Stimulated activated CD4-positive, alpha-beta T cell treated with anti-CD3 and anti-CD28 coated beads, Interleukin-1b, Interleukin-23, amount 100 ng/mL, for 4 hours (primary cell): ENCODE measurements at places on chromosomes 5 and 9.

DNA sequence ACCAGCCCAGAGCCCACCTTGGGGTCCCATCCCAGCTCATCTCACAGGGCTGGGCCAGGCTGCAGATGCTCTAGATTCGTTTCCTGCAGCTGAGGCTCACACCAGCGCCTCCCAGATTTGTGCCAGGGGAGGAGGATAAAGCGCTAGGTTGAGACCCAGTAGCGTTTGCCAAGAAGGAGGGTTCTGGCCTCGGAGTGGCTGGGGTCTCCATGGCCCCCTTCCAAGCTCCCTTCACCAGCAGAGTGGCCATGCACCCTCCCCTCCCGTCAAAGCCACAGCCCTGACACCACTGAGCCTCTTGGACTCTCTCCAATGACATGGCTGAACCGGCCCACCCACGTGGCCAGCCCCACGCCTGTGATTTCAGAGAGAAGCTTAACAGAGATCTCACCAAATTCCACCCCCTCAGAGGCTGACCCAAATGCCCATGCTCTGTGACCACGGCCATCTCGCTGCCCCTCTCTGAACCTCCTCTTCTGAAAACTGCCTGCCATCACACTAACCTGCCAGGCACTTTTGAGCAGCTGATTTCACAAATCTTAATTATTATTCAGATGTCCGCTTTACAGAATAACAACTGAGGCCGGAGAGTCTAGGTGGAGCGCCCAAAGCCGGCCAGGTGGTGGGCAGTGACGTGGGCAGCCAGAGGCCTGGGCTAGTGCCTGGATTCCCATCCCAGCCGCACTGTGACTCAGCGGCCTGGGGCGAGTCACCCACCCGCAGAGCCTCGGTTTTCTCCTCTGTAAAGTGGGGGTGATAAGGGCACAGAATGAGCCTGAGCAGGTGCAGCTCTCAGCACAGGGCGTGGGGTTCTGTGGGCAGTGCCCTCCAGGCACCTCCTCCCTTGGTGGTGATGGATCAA, 155.7 kb downstream of the C9orf50 start:
- DNase-seq: no peak

GRCh38 chr9:16726718-16727451, 143.6 kb downstream of the BNC2 start:
- no peak for DNase-seq

- DNase-seq: no peak
These were observed 53.0 kb downstream of the ZNF354C start for GRCh38 chr5:179113143-179113530.

GRCh38 chr5:139644646-139645429, 3.3 kb upstream of the CXXC5 start:
- DNase-seq: no peak

DNA sequence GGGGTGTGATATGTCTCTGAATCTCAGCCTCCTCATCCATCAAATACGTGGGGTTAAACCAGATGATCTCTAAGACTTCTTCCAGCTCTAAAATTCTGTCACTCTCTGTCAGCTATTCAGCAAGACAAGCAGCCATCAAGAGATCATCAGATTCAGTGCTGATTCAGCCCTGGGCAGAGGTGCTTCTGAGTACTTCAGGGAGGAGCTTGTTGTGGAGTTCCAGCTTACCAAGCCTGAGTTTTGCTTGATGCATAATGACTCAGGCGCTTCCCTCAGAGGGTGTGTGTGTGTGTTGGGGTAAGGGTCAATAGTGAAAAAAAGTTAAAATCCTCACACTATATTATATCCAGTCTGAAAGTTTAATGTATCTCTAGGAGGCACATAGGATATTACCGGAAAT, 29.6 kb upstream of the TAF1L start:
- DNase-seq: no peak

GRCh38 chr5:60703944-60704343, 4.0 kb upstream of the DEPDC1B start:
- no peak for DNase-seq

- DNase-seq: no peak
These were observed 111.8 kb downstream of the EFNA5 start for GRCh38 chr5:107558823-107559375.

- no peak for DNase-seq
These were observed 215.6 kb downstream of the TLE1 start for GRCh38 chr9:81473708-81474107.

DNA sequence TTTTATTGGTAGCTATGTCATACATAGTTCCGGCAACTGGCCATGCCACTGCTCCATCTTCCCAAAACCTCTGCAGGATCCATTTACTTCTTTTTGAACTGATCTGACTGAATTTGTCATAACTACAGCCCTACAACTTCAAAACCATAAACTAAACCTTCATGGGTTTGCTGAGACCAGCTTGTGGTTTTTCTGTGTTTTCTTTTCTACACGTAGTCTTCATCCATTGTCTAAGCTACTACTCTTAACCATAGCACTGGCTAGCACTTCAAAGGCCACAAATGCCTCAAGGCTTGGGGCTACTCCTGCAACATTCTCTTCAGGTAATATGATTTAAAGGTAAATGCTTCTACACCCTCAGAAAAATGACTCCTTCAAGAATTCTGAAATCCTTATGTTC, 9.0 kb upstream of the KIF2A start:
- DNase-seq: no peak

DNA sequence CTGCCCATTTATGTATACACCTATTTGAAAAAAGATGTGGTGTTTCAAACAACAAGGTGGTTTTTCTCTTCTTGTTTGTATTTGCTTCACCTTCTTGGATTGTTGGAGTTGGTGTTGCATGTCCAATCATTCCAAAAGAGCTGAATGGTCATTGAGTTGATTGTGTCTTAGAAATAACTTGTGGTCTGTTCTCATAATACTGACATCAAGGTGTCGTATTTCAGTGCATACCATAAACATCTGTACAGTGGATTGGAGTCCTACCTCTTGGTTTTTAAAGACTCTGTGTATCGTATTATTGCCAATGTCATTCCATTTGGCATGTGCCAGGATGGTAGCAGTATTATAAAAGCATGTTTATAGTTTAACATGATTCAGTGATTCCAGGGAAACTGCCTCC, 73.2 kb downstream of the TRIO start:
- DNase-seq: no peak

DNA sequence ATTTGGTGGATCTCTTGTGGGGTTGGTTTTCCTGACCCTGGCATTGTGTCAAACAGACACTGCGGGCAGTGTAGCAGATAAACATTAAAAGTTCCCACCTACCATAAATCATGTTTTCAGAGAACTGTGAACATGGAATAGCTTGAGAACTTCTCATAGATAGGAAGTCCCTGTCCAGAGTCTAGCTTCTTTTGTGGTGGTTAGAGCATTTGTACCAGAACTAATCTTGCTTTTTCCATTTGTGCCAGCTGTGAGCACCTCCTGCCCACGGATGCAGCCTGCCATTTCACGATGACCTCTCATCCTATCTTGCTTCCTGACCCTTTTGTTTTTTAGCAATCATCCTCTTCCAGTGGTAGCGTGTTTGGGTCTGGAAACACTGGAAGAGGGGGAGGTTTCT, 61.4 kb downstream of the FAM78A start:
- no peak for DNase-seq

DNA sequence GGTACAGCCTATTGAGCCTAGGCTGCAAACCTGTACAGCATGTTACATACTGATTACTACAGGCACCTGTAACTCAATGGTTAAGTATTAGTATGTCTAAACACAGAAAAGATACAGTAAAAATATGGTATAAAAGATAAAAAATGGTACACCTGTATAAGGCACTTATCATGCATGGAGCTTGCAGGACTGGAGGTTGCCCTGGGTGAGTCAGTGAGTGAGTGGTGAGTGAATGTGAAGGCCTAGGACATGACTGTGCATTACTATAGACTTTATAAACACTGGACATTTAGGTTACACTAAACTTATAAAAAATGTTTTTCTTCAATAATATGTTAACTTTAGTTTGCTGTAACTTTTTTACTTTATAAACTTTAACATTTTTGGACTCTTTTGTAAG, 171.3 kb downstream of the SLC28A3 start:
- DNase-seq: no peak

- no peak for DNase-seq
These were observed 50.7 kb upstream of the ARL15 start for GRCh38 chr5:54360925-54361662.

GRCh38 chr9:93654351-93654961, 78.1 kb downstream of the PHF2 start:
- DNase-seq: no peak

- DNase-seq: no peak
These were observed 11.6 kb downstream of the FANCC start for GRCh38 chr9:95305770-95306492.

DNA sequence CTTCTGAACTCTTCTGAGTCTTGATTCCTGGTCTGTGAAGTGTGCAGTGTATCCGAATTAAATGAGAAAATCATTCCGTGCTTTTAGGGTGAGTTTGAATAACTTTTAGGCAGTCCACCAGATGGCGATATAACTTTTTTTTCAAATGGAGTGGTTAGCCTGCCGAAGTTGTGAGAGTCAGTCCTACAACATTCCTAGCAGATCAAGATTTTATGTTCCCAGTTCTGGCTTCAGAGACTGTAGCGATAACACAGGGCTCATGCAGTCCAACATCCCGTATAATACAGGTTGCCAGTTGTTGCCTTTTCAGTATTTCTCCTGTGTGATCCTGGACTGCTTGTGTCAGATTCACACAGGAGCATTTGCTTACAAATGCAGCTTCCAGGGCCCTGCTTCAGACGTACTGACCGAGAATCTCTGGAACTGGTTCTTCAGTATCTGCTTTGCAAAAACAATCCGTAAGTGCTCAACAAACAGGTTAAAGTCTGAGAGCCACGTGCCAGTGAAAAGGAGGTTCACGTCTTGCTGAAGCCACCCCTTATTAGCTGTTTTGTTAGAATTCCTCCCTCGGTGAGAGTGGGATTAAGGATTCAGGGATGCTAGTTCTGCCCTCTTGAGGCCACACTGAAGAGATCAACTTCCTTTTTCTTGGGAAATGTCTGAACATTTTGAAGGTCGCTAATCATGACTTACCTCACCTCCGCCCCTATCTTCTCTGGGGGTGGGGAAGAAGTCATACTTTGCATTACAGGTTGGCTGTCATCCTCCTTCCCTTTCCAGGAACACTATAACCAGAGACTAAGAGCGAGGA, 22.8 kb downstream of the SMIM3 start:
- no peak for DNase-seq

GRCh38 chr9:112408275-112408674, 28.4 kb downstream of the HSDL2 start:
- no peak for DNase-seq

GRCh38 chr5:59798862-59799667, 94.5 kb downstream of the PDE4D start:
- no peak for DNase-seq

GRCh38 chr9:100281066-100281465, 71.7 kb downstream of the TEX10 start:
- no peak for DNase-seq

DNA sequence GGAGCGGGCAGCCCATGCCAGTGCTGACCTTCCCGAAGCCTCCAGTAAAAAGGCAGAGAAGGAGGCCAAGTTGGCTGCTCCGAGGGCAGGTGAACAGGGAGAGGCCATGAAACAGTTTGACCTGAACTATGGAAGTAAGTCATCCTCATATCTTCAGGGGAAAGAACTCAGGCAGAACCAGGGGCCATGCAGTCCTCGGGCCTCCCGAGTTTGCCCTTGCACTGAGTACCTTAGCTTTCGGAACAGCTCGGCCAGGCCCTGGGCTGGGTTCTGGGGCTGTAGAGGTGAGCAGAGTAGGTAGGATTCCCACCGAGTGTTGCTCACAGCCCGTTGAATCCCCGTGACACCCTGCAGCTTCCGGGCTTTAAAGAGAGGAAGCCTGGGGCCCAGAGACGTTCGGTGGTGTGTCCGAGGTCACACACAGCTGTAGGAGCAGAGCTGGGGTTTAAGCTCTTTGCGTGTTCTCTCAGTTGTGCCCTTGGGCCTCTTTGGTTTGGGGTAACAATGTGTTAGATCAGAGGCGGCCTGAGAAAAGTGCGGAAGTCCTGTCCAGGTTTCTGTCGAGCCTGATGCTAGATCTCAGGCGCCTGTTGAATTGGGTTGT, 24.8 kb upstream of the POMT1 start:
- no peak for DNase-seq

GRCh38 chr5:126454081-126454480, 30.9 kb downstream of the GRAMD2B start:
- no peak for DNase-seq

- DNase-seq: no peak
These were observed 195.7 kb downstream of the AOPEP start for GRCh38 chr9:94922098-94922607.

GRCh38 chr5:56183506-56183905, 49.6 kb downstream of the ANKRD55 start:
- no peak for DNase-seq

- no peak for DNase-seq
These were observed 4.8 kb upstream of the TMEM171 start for GRCh38 chr5:73115399-73116051.

- DNase-seq: no peak
These were observed 64.2 kb downstream of the GAPVD1 start for GRCh38 chr9:125325826-125326225.

DNA sequence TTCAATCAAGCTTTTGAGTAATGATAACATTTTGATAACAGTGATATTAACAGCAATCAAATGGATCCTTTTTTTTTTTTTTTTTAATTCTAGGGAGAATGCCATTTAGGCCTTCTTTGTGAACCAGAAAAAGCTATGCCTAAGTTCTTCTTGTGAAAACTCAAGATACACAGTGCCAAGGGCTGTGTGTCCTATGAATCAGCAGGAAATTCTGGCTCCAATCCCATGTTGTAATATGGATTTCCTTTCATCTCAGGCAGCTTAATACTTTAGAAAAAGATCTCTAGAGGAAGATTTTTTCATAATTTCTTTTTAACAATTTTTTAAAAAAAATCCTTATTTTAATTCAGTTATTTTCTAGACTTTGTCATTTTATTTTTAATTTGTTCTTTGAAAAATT, 96.1 kb downstream of the NUDT12 start:
- DNase-seq: no peak

DNA sequence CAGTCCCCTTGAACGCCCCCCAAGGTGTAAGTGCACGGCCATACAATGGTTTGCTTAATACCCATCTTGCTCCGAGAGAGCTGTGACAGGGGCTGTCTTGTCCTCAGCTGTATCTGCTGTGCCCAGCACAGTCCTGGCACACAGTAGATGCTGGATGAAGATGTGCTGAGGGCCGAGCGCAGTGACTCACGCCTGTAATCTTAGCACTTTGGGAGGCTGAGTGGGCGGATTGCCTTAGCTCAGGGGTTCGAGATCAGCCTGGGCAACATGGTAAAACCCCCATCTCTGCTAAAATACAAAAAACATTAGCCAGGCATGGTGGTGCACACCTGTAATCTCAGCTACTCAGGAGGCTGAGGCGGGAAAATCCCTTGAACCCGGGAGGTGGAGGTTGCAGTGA, 53.6 kb downstream of the C9orf50 start:
- DNase-seq: no peak

- no peak for DNase-seq
These were observed 23.4 kb downstream of the SFXN1 start for GRCh38 chr5:175501759-175502158.

DNA sequence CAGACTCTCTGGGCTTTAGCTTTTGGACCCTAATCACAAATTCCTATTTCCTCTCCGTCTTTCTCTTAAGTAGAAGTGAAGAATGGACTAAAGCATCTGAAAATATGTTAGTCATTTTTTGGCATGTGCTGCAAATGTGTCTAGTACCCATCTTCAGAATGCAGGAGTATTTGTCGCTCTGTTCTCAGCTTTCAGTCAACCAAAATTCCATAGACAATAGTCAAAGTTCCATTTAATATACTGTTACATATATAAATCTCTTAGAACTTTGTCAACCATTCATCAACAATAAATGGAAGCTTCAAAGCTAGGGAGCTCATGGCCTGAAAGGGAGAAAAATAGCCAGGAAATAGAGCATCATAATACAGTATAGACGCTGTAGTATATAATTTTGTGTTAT, 509.4 kb downstream of the BNC2 start:
- DNase-seq: no peak
